ENCODE measurements at places on chromosomes 2 and 18.
A peak's percentile ranks its signal among the peaks of the same experiment; 100 is the strongest.

DNA sequence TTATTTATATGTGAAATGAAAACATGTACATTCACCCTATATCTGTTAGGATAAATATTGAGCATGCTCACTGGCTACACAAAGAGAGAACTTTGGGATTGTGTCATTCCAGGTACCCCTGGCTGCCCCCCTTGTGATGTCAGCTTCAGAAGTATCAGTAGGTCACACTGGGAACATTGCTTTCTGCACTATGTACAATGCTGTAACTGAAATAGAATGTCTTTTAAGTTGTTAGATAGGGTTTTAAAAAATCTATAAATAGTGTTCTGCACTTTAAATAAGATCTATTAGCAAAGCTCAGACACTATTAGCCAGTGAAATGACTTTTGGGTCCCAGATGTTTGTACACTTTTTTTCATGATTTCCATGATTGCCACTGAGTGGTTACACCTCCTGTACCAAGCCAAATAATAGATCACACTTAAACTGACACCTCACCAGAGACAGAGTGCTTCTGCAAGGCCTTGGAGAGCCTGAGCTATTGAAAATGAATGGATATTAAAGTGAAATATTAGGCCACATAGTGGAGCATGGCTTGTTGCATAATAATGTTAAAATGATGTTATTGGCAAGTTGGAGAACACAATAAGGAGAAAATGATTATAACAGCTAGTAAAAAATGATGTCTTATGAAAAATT, 297.0 kb upstream of the NXPH2 start:
- no peak for DNase-seq

DNA sequence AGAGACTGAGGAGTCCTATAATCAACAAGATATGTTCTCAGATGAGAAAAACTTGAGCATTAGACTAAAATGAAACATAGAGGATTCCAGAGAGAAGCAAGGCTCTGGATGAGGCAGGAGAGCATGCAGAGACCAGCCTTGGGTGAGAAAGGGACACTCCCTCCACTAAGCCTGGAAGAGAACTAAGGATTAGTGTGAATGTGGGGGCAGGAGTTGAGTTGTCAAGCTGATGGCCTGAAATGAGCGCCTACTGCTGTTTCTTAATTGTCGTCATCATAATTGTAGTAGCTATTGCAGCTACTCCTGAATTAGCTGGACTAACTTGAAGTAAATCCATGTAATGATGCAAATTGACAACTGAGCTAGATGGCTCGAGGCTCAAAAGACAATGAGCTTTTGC, 114.1 kb downstream of the PKP4 start:
- no peak for DNase-seq

GRCh38 chr2:100105678-100106054, 36.7 kb downstream of the AFF3 start:
- DNase-seq = no peak

GRCh38 chr2:158457092-158457825, 507 bp downstream of the PKP4 start:
- DNase-seq = peak; percentile 58

- DNase-seq = no peak
These were observed 11.3 kb upstream of the VRK2 start for GRCh38 chr2:58035352-58035751.

DNA sequence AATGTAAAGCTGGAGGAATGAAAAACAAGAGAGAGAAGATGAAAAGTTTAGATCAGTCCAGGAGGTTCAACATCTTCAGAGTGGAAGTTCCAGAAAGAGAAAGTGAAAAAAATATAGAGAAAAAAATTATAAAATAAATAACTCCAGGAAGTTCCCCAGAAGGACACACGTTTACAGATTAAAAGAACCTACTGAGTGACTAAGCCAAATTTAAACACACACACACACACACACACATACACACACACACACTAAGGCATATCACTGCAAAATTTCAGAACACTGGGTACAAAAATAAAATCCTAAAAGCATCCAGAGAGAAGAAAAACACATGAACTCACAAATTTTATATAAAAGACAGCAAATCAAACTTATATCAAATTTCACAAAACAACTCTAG, 85.9 kb upstream of the PMAIP1 start:
- DNase-seq = no peak

Data from neural crest cell (in vitro differentiated cells).